ENCODE measurements at places on chromosomes 3 and 15. TPM values are rescaled to one million over a fixed set of nuclear protein-coding genes. Genes with fewer than 3 reads are reported as not detected.
A peak's percentile ranks its signal among the peaks of the same experiment; 100 is the strongest.

GRCh38 chr15:44537735-44538240 is 841 bp downstream of the EIF3J start:
- DNase-seq, result no peak

DNA sequence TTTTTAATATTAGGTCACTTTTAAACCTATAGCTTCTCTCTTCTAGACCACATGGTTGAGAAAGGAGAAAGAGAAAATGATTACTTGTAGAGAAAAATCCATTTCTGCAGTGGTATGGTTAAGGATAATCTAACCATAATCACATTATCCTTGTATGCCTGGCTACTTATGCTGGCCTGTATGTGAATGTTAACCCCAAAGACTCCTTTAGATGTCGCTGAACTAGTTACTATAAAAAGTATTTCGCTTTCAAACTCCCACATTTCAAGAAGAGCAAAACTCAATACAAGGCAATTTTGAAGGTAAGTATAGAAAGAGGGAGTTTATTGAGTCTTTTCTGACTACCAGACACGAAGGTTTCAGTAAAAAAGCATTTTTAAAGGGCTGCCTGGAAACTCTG is 2.2 kb downstream of the KCTD6 start:
- no peak for DNase-seq

DNA sequence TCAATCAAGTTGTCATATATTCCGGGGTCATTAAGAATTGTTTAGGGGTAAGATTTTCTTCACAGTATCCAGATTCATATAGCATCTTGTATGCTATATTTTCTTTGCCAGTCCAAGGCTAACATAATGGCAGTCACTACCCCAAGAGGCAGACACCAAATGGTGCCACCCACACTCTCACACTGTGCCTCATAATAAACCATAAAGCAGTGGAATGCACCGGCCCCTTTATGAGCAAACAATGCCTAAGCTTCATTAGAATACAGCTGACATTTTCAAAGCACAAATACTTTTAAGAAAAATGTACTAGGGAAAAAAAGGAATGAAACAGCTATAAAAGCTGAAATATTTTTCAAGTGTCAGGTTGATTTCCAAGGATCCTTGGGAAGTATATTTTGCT is 121.6 kb downstream of the TFDP2 start:
- DNase-seq, result peak; percentile 75

GRCh38 chr15:84750583-84751092 is 2.2 kb downstream of the ZNF592 start:
- no peak for DNase-seq

Gene P2RY12
- polyA plus RNA-seq, result not detected
